ENCODE measurements at places on chromosomes 7 and 10. TPM values are rescaled to one million over a fixed set of nuclear protein-coding genes. Genes with fewer than 3 reads are reported as not detected.

GRCh38 chr7:137977173-137977572 is 24.7 kb downstream of the CREB3L2 start:
- no peak for DNase-seq

DNA sequence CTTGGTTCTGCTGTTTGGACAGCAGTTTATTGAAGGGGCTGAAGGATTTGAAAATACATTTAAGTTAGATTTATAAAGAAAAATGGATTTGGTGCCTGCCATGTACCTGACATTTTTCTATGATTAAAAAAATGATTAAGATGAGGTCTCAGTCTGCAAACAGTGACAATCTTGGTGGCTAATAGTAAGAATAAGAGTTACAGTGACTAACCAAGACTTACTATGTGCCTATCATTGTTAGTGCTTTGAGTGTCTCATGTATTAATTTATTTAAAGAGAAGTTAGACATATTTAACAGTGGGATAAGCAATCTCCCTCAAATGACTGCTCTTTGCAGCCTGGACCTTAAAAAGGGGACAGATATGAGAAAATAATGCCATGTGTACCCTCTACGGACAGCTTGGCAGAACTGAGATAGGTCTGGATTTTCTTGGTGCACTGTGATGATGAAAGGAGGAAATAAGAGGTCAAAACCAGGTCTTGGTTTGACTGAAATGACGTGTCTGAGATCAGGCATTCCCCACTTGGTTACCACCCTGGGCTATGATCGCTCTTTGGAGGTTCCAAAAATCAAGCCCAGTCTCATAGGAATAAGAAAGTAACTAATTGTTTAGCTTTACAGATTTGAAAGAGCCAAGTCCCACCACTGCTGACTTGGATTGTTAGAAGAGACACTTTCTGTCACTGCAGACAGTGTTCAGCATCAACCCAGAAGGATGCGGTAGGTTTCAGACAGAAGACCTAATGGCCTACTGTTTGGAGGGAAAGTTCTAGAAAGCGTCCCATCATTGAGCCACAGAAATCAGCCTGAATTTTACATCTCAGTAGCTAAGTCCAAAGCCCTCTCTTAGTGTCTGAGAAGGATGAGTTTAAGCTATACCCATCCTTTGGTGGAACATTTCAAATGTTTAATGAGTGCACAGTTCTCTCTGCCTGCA is 2.1 kb downstream of the CASP7 start:
- DNase-seq, result no peak

DNA sequence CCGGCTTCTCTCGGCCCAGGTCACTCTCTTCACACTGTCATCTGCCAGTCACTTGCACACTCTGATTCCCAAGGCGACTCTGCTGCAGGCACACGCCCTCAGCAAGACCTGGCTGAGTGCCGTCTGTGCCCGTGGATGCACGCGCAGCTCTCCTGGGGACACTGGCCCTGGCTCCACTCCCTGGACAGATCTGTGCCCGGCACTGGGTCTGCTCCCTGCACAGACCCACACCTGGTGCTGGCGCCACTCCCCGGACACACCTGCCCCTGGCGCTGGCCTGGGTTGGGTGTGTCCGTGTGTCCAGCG is 133.2 kb downstream of the DNAJB6 start:
- no peak for DNase-seq

GRCh38 chr10:57145548-57145947 is 784.5 kb upstream of the ZWINT start:
- no peak for DNase-seq

GRCh38 chr10:43861966-43862751 is 213.5 kb upstream of the ZNF32 start:
- no peak for DNase-seq

GRCh38 chr7:72924386-72924732 is 536 bp upstream of the POM121 start:
- no peak for DNase-seq

- no peak for DNase-seq
Measured at GRCh38 chr7:14009453-14010418, 20.3 kb upstream of the ETV1 start.

Gene CCL24
- not detected for total RNA-seq

Gene TSPAN14
- total RNA-seq, result 17.3 TPM

Gene POLR1F
- total RNA-seq, result 44.1 TPM

Gene C7orf57
- 0.12 TPM for total RNA-seq

Gene CPA2
- 0.75 TPM for total RNA-seq

Gene ACSM6
- total RNA-seq, result not detected

Gene STEAP1B
- 5.4 TPM for total RNA-seq

Data from NCI-H460 (cell line).